ENCODE measurements at places on chromosomes 6 and 20.

- no peak for DNase-seq
Observed at GRCh38 chr20:32224463-32224862, 16.8 kb downstream of the POFUT1 start.

DNA sequence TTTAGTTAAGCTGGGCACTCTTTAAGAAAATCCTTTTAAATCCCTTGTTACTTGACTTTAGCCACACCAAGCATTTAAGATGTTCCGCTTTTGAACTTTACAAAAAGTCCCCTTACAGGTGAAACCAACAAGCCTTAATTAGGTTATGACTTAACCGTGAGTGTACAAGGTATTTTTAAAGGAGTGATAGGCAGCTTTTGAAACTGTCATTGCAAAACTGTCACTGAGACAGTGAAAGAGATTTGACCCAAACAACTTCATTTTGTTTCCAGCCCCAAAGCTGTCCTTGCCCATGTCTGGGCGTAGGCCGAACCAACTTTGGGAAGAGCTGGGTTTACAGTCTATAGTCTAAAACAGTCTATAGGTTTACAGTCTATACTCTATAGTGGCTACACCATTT is 305.4 kb downstream of the FARS2 start:
- DNase-seq, result no peak

- no peak for DNase-seq
Observed at GRCh38 chr20:61354501-61354900, 102.4 kb downstream of the CDH4 start.

DNA sequence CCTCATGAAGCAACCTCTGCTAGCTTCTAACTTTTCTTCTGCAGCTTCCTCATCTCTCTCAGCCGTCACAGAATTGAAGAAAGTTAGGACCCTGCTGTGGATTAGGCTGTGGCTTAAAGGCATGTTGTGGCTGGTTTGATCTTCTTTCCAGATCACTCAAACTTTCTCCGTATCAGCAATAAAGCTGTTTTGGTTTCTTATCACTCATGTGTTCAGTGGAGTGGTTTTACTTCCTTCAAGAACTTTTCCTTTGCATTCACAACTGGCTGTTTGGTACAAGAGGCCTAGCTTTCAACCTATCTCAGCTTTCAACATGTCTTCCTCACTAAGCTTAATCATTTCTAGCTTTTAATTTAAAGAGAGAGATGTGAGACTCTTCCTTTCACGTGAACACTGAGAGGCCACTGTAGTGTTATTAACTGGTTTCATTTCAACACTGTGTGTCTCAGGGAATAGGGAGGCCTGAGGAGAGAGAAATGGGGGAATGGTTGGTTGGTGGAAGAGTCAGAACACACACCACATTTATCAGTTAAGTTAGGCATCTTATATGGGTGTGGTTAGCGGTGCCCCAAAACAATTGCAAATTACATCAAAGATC is 17.2 kb downstream of the ZSCAN23 start:
- no peak for DNase-seq

DNA sequence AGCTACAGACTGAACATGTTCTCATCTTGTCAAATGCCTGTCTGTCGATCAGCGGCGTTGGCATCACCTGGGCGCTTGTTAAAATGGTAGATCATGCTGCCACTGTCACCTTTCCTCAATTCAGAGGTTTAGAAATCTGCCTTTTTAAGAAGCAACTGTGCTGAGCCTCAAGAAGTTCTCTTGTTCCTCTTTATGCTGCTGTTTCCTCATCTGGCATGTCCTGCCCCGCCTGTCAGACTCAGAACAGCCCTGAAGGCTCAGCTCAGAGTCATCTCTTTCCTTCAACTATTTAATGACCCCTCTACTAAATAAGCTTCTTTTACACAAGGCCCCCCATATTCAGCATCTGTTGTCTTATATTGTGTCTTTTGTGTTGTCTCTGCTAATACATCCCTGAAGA is 368.2 kb downstream of the EPM2A start:
- DNase-seq, result no peak

- DNase-seq, result no peak
Observed at GRCh38 chr6:76881414-76881813, 581.9 kb downstream of the HTR1B start.

GRCh38 chr20:11182720-11183119 is 508.9 kb upstream of the JAG1 start:
- no peak for DNase-seq

- no peak for DNase-seq
Observed at GRCh38 chr20:23507346-23507745, 16.4 kb downstream of the CST8 start.

DNA sequence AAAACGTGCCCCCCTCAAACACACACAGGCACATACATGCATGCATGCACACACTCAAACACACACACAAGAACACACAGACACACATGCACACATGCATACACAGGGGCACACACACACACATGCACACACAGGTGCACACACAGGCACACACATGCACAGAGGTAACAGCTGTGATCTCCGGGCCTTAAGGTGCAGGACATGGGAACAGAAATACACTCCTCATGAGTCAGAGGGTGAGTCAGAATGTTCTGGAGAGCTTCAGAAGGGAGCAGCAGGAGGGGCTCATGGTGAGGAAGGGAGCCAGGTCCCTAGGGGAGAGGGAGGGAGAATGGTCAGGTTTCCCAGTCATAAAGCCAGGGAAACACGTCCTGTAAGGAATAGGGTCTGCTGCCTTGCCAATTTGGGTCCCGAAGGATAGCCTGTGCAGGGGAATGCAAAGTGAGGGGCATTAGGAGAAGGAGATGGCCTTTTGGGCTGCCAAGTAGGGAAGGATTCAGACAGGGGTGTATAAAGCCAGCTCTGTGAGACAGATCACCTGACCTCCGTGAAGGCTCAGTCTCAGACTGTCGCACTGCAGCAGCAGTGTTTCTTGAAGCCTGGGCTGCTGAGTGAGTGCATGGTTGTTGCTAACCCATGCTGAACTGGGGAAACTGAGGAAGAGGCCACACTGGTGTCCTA is 123.9 kb downstream of the MAFB start:
- DNase-seq, result no peak

DNA sequence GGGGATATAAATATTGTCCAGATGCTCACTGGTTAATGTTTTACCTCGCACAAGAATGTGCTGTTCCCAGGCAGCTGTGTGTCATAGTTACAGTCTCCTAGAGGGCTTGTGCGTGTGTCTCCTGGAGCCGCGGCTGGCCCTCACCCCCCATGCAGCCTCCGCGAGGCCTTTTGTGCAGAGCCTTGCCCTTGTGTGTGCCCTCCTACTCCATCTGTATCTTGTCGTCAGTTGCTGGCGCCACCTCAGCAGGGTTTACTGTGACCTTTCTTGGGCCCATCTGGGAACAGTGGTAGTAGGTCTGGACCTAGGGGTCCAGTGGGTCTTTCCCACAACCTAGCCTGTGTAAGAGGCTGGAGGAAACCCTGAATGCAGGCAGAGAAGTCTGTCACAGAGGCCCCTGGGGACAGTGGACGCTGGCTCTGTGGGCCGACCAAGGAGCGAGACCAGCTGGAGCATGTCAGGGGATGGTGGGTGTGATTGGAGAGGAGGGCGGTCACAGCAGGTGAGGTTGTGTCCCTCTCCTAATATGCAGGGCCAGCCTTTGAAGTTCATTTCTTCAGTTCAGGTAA is 35.2 kb downstream of the PPP1R14C start:
- no peak for DNase-seq

DNA sequence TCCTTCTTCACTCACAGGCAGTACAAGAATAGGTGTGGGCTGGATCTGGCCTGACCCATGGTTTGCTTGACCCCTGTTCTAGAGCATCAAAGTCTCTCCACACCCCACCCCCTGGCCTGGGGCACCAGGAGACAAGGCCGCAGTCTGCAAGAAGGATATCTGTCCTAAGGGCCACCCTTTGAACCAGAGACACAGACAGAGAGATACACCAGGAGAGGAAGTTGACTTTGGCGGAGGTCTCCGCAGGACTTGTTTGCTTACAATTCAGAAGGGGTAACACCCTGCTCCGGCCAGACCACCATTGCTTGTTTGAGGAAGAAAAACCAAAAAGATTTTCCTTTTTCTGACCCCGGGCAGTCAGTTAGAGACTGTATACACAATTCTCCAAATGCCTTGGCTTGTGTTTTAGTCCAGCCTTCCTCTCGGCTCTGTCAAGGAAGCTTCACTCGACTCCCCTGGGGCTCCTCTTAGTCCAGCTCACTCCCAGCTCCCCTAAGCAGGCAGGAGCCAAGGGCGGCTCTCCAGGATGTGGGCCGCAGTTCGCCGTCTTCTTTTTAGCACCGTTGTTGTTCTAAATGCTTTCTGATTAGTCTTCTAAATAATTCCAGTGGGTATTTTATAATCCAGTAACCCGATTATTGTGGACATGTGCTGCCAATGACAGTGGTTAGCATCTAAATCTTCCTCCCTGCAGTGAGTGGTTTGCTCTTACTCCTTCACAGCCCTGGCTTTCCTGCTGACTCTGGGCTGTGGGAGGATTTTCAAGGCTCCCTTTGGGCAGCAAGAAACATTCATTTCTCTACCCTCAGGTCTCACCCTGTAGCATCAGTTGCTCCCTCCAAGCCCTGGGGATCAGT is 58.6 kb upstream of the MRPS10 start:
- DNase-seq, result no peak

- DNase-seq, result no peak
Observed at GRCh38 chr20:3032624-3033023, 10.8 kb upstream of the GNRH2 start.

DNA sequence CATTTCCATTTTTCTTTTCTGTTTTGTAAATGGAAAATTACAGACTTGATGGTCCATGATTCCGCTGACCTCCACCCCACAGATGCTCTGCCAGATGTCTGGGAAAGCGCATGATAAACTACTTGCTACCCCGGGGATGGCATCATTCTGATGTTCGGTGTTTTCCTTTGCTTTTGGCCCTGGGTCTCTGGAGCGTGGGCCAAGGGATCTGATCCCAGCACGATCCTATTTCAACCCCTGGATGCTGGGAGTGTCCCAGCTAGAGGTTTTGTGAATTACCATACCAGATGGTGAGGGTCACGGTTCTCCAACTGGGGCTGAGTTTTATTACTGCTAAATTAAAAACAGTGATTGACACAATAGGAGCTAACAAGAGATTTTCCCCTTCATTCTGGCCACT is 25.2 kb upstream of the MYLIP start:
- no peak for DNase-seq

DNA sequence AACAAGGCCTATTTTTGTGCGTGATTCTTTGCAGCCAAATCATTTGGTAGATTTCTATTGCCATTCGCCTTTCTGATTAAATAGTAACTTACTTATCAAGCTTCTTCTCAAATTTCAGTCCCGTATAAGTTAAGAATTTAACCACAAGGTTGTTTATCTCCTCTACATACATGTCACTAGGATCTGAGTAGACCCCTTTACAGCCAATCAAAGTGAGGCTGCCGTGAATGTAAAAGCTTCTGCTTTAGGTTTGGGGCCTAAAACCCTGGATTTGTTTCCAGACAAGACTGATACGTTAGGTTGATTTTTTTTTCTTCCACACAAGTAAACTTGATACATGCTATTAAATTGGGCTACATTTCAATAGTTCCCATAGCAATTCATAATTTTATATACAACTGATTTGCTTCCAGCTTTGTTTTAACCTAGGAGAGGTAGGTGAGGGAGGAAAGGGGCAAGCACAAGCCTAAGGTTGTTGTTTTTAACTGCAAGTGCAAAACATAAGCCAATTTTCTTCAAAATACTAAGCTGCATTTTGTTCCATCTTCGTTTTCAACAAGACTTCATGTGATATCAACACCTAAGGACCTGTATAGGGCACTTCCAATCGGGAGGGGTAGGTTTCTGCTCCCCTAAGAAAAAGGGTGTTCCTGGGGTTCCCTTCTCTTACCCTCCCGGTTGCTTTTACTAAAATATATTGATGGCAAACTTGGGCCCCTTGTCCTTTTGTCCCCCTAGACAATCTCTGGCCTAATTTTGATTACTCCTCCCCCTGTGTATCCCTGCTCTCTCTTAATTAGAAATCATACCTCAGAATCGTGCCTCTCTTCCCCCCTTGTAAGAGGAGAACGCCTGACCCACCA is 1.7 kb downstream of the RANBP9 start:
- peak; percentile 41 for DNase-seq

All from germinal center (tissue), 1 donor.